Bladder microvascular endothelial cell (primary cell): ENCODE measurements at places on chromosomes 5 and 9. TPM values are rescaled to one million over a fixed set of nuclear protein-coding genes. Genes with fewer than 3 reads are reported as not detected.

The SPINK13 gene
- not detected in 2 replicates for total RNA-seq

The N4BP3 gene
- 32.2 and 35.4 TPM in 2 replicates for total RNA-seq

The RHOBTB3 gene
- total RNA-seq = 29.6 and 41.9 TPM in 2 replicates

The ADRB2 gene
- 2.9 and 9.4 TPM in 2 replicates for total RNA-seq

The HRCT1 gene
- 0.32 and 3.5 TPM in 2 replicates for total RNA-seq

The CCL27 gene
- total RNA-seq = 0.16 TPM in 1 of 2 replicates, not detected in the other

The SAXO1 gene
- total RNA-seq = under 0.01 TPM in 1 of 2 replicates, not detected in the other

The TMEM252 gene
- total RNA-seq = not detected in 2 replicates

The BTNL8 gene
- total RNA-seq = not detected in 2 replicates

The C5orf63 gene
- 1.6 and 3.2 TPM in 2 replicates for total RNA-seq

The TMEM215 gene
- not detected in 2 replicates for total RNA-seq

The LSM11 gene
- 6.0 and 7.6 TPM in 2 replicates for total RNA-seq

The HAPLN1 gene
- total RNA-seq = under 0.01 TPM in 1 of 2 replicates, not detected in the other

The ARHGEF37 gene
- total RNA-seq = 8.6 and 35.4 TPM in 2 replicates

The FOXD4L5 gene
- total RNA-seq = under 0.01 and 0.06 TPM in 2 replicates

The ADAMTS16 gene
- not detected in 2 replicates for total RNA-seq

The PCDHGA1 gene
- total RNA-seq = 0.32 and 1.1 TPM in 2 replicates

The HTR4 gene
- total RNA-seq = not detected in 2 replicates

The FYB1 gene
- total RNA-seq = under 0.01 and 0.06 TPM in 2 replicates

The CHSY3 gene
- total RNA-seq = 2.6 and 6.5 TPM in 2 replicates

The IFNA2 gene
- not detected in 2 replicates for total RNA-seq

The ZNF454 gene
- 0.49 and 0.69 TPM in 2 replicates for total RNA-seq

The PLCXD3 gene
- total RNA-seq = 0.19 TPM in 1 of 2 replicates, not detected in the other

The PCDHB5 gene
- total RNA-seq = 0.32 and 3.6 TPM in 2 replicates

The MARCHF11 gene
- total RNA-seq = not detected in 2 replicates

The ACOT12 gene
- total RNA-seq = not detected in 2 replicates

The VLDLR gene
- total RNA-seq = 7.4 and 26.9 TPM in 2 replicates

The TLE4 gene
- 11.2 and 34.8 TPM in 2 replicates for total RNA-seq

The OTP gene
- total RNA-seq = not detected in 2 replicates

The DMRT3 gene
- not detected in 2 replicates for total RNA-seq
